Brain pericyte (primary cell): ENCODE measurements at places on chromosomes 12 and 14.

- no peak for DNase-seq
Observed at GRCh38 chr14:98208211-98208611, 1063.8 kb downstream of the BCL11B start.

- DNase-seq, result no peak
Observed at GRCh38 chr12:107014055-107014454, 27.1 kb upstream of the MTERF2 start.

- no peak for DNase-seq
Observed at GRCh38 chr12:90262251-90262650, 553.6 kb upstream of the ATP2B1 start.

DNA sequence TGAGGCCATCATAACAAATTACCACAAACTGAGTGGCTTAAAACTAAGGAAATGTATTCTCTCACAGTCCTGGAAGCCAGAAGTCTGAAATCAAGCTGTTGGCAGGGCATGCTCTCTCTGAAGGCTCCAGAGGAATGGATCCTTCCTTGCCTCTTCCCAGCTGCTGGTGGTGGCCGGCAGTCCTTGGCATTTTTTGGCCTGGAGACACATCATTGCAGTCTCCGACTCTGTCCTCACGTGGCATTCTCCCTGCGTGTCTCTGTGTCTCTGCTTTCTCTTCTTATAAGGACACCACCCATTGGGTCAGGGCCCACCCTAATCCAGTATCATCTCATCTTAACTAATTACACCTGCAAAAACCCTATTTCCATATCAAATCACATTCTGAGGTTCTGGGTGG, 206.1 kb downstream of the SLC41A2 start:
- no peak for DNase-seq

GRCh38 chr12:64042911-64043310, 179.2 kb downstream of the KICS2 start:
- peak; percentile 80 for DNase-seq

DNA sequence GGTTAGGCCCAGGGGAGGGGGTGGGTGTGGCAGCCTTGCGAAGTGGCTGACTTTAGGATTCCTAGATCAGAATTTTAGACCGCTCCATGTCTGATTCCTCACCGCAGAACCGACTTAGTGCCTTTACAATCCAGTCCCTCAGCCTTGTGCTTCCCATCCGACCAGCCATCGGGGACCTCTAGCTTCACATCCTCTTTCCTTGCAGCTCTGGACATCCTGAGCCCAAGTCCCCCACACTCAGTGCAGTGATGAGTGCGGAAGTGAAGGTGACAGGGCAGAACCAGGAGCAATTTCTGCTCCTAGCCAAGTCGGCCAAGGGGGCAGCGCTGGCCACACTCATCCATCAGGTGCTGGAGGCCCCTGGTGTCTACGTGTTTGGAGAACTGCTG, 557 bp downstream of the COPS7A start:
- no peak for DNase-seq

GRCh38 chr12:45148619-45149018, 67.3 kb upstream of the ANO6 start:
- no peak for DNase-seq

DNA sequence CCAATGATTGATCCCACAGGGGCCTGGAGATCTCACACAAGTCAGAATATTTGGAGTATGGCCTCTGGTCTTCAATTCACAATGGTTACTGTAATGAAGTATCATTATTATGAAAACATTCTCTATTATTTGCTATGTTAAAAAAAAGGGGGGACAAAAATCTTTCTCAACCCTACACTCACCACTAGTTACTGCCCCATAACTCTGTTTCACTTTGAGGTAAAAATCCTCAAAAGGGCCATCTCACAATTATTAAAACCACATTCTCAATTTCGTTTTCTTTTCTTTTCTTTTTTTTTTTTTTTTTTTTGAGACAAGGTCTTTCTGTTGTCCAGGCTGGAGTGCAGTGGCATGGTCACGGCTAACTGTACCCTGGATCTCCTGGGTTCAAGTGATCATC, 59.6 kb upstream of the KCNC2 start:
- no peak for DNase-seq

DNA sequence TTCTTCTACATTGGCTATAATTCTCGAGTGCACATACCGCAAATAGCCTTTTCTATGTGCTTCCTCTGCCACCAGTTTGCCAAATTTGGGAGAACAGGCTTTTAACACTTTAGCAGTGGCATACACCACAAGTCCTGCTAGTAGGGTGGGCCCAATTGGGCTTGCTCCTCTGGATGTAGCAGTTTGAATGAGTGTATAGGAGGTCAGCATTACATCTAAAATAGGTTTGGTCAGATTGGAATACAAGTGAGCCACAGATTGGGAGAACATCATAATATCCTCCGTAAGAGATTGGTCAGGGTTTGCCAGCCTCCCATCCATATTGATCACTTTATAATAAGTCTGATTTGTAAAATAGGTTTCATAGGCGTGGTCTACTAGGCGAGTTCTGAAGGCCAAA, 902 bp downstream of the ABCD2 start:
- DNase-seq, result no peak

GRCh38 chr12:53499266-53500141, at the start of gene MAP3K12:
MAP3K12 (minus strand) TSS chr12:53499458; CDS start chr12:53487391, 12,067 bp downstream.
- no peak for DNase-seq

- no peak for DNase-seq
Observed at GRCh38 chr14:72026536-72026935, 94.3 kb downstream of the RGS6 start.

GRCh38 chr12:68536885-68537485, 73.7 kb upstream of the RAP1B start:
- no peak for DNase-seq

GRCh38 chr14:43042408-43042807, 1435.7 kb downstream of the LRFN5 start:
- no peak for DNase-seq

GRCh38 chr14:69259527-69260189, at the start of gene GALNT16:
GALNT16 (plus strand) TSS chr14:69260158; CDS start chr14:69260291, 133 bp downstream.
- no peak for DNase-seq

DNA sequence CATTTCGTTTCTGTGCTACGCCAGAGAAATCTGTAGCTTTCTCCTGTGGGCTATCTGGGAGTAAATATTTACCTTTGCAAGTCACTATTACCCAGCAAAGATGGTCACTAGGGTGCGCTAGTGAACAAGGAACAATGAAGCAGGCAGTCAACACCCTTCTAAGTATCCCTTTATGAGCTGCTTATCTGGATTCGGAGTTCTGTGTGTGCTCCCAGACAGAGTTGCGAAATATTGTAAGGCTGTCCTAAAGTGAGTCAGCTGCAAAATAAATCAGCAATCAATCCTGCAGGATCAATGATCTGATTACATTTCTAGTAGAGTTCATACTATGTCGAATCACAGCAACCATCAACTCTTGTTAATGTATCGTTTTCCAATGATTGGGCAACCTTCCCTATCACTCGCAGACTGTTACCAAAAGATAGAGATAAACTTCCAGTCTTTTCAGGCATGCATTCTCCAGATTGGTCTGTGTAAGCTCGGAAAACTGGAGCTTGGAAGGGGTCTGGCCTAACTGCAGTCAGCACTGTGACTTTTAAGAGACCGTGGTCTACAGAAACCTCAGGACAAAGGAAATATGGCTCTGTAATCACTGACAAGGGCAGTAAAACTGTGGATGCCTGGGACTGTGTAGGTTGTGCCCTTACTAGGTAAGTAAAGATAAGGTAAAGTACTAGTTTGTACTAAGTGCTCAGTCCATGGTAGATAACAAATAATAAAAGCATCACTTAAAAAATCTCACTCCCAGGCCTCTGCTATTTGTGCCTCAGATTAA, 133.5 kb downstream of the KCNK10 start:
- DNase-seq, result no peak

GRCh38 chr12:47277972-47278448, 198.3 kb upstream of the AMIGO2 start:
- DNase-seq, result no peak

GRCh38 chr12:131723532-131723931, 12.6 kb downstream of the SFSWAP start:
- DNase-seq, result no peak

DNA sequence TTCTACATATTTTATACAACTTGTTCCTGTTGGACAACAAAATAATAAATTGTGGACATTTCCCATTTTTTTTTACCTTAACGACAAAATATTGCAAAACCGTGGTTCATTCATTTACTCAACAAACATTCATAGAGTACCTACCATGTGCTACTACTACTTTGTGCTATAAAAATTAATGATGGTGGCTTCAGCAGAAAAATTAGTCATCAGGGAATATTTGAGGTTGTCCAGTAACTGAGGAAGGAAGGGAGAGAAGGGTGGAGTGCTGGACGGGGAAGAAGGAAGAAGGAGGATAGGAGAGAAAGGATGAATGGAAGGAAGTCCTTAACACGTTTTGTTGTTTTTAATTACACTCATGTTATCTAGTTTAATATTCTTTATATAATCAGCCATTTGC, 53.7 kb downstream of the PPFIBP1 start:
- no peak for DNase-seq

DNA sequence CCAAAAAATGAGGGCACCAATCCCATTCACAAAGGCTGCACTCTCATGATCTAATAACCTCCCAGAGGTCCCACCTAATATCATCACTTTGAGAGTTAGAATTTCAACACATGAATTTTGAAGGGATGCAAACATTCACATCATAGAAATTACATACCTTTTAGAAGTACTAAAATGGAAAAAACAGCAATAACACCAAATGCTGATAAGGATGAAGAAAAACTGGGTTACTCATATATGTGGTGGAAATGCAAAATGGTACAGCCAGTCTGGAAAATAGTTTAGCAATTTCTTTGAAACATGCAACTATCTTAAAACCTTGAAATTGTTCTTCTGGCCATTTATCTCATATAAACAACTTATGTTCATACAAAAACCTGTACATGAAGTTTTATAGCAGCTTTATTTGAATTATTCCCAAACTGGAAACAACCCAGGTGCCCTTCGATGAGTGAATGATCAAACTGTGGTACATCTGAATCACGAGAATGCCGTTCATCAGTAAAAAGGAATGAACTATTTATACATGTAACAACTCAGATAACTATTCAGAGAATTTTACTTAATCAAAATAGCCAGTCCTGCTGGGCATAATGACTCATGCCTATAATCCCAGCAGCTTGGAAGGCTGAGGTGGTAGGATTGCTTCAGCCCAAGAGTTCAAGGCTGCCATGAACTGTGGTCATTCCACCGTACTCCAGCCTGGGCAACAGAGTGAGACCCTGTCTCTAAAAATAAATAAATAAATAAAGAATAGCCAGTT, 109.4 kb upstream of the SSTR1 start:
- DNase-seq, result no peak

DNA sequence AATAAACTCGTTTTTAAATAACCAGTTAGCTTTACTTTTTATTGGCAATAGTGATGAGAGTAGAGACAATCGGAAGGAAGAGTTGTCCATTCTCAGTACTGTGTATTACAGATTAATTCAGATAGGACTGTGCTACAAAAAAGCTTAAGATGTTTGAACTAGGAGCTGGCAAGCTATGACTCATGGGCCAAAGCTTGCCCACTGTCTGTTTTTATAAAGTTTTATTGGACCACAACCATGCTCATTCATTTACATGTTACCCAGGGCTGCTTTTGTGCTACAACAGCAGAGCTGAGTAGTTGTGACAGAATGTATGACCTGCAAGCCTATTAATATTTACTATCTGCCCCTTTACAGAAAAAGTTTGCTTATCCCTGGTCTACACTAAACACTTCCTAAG, 19.4 kb downstream of the GNS start:
- DNase-seq, result no peak

GRCh38 chr12:71392521-71393145, 47.0 kb upstream of the LGR5 start:
- peak; percentile 32 for DNase-seq
